Left lung (tissue), 14 donors: ENCODE measurements at places on chromosomes 5 and 9. TPM values are rescaled to one million over a fixed set of nuclear protein-coding genes. Genes with fewer than 3 reads are reported as not detected.

- H3K4me3 ChIP-seq, result peak overlapping the region; percentile 8
- peak; percentile 84 for DNase-seq
- peaks cover 14% of the 10 kb centered on the region for H3K4me1 ChIP-seq
- peaks cover 6% of the 10 kb centered on the region for H3K36me3 ChIP-seq
- peaks cover 9% of the 10 kb centered on the region for H3K27me3 ChIP-seq
- H3K27ac ChIP-seq, result no peak overlapping the region
Measured at GRCh38 chr5:5494489-5495402, 72.3 kb downstream of the ICE1 start.

DNA sequence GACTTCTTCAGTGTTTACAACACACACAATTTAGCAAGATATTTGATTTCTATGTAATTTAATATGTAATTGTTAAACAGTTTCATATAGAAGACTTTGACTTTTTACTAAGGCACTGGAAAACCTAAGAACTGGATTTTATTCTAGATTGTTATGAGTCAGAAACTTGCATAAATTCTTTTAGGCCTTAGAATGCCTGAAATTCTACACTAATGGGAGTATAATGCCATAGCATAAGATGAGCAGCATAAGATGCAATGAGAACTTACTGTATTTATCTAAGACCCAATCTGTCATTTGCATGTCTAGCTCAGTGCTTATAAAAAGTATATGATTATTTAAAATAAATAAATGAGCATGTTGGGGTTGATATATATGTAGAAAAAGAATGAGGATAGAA is 285.2 kb downstream of the CDH12 start:
- H3K4me3 ChIP-seq, result no peak overlapping the region
- H3K36me3 ChIP-seq, result no peaks in the 10 kb centered on the region
- DNase-seq, result no peak
- H3K27ac ChIP-seq, result no peak overlapping the region

DNA sequence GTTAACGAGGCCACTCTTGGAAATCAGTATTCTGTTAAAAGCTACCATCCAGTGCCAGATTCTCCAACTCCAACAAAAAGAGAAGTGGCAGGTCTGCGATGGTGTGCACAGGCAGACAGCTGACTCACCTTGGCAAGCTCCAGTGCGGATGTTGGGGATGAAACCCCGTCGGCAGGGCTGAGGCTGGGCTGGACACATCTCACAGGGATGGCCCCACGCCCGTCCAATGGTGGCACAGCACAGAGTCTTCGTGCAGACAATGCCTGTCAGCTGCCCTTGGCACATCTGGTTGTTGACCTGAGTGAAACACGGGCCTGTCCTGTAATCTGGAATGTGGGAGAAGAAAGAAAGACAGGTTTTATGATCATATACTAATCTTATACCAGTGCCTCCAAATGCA is 73.4 kb downstream of the FBN2 start:
- H3K27ac ChIP-seq, result no peak overlapping the region
- no peaks in the 10 kb centered on the region for H3K4me1 ChIP-seq
- no peaks in the 10 kb centered on the region for H3K27me3 ChIP-seq
- no peaks in the 10 kb centered on the region for H3K36me3 ChIP-seq
- no peak overlapping the region for H3K4me3 ChIP-seq

The PCDHB6 gene
- 0.73 TPM for total RNA-seq

DNA sequence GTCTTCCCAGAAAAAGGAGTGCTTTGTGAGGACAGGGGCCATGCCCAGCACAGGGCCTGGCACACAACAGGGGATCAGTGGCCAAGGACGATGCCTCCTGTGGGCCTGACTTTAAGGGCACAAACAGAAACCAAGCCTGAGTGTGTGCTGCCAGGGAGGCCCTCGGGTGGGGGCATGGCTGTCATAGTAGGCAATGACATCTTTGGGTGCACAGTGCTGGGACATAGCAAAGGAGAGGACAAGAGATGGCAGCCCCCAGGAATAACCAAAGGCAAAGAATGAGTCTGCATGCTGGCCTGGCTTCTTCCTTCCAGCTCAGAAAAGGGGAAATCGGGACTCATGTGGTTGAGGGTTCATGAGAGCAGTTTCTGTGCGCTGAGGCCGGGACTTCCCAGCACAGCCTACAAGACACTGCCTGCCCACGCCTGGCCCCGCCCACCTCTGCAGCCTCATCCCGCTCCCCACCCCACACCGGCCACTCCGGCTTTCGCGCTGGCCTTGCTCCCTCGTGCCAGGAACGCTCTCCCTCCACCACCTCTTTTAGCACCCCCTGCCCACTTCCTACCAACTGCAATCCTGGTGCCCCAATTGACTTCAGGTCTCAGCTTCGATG is 13.8 kb upstream of the LHX2 start:
- no peak overlapping the region for H3K4me3 ChIP-seq
- H3K36me3 ChIP-seq, result no peaks in the 10 kb centered on the region
- H3K27me3 ChIP-seq, result peaks cover 76% of the 10 kb centered on the region
- no peaks in the 10 kb centered on the region for H3K4me1 ChIP-seq
- DNase-seq, result no peak

The OR2V2 gene
- total RNA-seq, result not detected

DNA sequence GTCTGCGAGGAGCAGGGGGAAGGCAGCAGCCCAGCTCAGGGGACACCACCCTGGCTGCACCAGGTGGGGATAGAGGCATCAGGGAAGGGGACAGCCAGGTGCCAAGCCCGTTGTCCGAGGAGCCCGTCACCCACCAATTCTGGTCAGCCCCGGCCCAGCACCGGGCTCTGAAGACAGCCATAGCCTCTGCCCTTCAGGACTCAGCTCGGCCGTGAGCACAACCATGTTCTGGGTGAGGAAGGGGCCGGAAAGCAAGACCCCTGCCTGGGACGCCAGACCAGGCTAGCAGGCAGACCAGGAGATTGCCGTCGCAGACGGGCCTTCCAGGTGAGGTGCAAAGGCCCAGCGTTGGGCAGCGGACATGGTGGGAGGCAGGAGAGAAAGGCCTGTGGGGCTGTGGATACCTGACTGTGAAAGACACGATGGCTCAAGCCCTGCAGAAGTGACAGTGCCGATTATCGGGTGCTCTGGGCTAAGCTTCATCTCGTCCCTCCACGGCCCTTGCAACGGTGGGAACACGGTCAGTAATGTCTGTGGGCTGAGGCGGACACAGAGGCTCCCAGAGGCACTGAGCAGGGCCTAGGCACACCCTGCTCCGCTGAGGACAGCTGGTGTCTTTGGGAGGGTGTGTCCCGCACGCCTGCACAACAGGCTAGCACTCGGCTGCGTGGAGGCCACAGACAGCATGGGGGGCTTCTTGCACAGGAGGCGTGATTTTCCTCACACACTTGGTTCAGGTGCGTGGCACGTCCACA is 36.5 kb downstream of the DBH start:
- no peaks in the 10 kb centered on the region for H3K27me3 ChIP-seq
- no peaks in the 10 kb centered on the region for H3K36me3 ChIP-seq
- no peak overlapping the region for H3K27ac ChIP-seq
- peak; percentile 50 for DNase-seq

The NPR2 gene
- 17.6 TPM for total RNA-seq

The HBEGF gene
- 18.1 TPM for total RNA-seq

DNA sequence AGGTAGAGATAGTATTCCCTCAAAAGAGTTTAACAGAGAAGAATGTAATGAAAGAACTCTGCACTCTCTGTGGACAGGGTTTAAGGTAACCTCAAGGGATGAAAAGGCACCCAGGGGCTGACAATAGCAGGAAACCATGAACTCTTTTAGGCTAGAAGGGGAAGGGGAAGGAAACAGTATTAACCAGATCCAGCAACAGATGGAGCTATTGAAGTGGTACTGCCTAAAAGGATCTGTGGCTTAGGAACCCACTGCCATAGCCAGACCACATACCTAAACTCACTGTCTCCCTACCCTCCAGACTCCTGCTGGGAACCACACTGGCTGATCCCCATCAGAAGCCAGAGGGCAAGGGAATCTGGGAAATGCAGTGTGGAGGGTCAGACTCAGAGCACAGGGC is 35.5 kb downstream of the PLGRKT start:
- no peak for DNase-seq
- no peak overlapping the region for H3K27ac ChIP-seq
- no peaks in the 10 kb centered on the region for H3K27me3 ChIP-seq
- H3K36me3 ChIP-seq, result no peaks in the 10 kb centered on the region
- no peak overlapping the region for H3K4me3 ChIP-seq

The SOX30 gene
- total RNA-seq, result 0.15 TPM

The CARD6 gene
- 28.9 TPM for total RNA-seq

The NMUR2 gene
- 1.3 TPM for total RNA-seq

- no peaks in the 10 kb centered on the region for H3K36me3 ChIP-seq
- no peak for DNase-seq
- H3K27ac ChIP-seq, result no peak overlapping the region
- no peaks in the 10 kb centered on the region for H3K27me3 ChIP-seq
Measured at GRCh38 chr9:125495172-125496119, 211.6 kb downstream of the MAPKAP1 start.

DNA sequence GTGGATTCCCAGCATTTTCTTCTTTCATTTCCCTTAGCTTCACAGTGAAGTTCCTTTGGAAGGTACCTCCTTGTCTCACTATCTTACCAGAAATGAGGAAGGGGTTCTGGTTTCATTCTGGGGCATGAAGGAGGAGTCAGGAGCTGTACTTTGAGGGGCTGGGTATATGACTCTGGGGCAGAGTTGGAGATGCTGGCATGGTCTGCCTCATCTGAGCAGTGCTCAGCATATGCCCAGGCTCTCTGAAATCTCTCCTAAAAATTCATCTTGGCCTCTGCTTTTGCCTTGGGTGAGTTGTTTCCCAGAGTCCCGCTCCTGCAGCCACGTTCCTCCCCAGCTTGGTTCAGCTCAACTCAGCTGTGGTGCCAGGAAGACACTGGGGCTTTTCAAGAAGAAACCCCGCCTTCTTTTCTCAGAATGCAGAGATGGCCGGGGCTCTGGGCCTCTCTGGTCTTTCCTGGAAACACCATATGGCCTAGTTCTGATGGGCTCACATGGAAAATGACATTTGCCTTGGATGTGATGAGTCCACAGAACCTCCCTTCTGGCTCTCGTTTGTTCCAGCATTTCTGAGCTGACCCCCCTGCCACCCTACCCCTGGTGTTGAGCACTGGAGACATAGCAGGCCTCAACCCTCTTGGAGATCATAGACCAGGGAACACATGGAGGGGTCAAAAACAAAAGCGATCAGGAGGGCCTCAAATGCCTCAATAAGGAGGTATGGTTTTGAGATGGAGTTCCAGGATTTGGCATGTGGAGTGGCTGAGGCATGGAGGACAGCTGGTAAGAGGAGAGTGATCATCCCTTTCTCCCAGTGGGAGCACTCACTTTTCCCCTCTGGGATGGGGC is 12.0 kb upstream of the TGFBR1 start:
- no peak overlapping the region for H3K27ac ChIP-seq
- H3K4me3 ChIP-seq, result no peak overlapping the region
- no peak for DNase-seq
- peaks cover 2% of the 10 kb centered on the region for H3K4me1 ChIP-seq
- no peaks in the 10 kb centered on the region for H3K27me3 ChIP-seq
- H3K36me3 ChIP-seq, result no peaks in the 10 kb centered on the region

- no peaks in the 10 kb centered on the region for H3K27me3 ChIP-seq
- no peak overlapping the region for H3K27ac ChIP-seq
- H3K4me1 ChIP-seq, result no peaks in the 10 kb centered on the region
Measured at GRCh38 chr9:2681981-2682380, 35.3 kb upstream of the KCNV2 start.

The TESK1 gene
- 44.6 TPM for total RNA-seq

GRCh38 chr9:70588381-70588780 is 173.9 kb upstream of the KLF9 start:
- no peak overlapping the region for H3K4me3 ChIP-seq
- no peak for DNase-seq
- no peaks in the 10 kb centered on the region for H3K27me3 ChIP-seq
- H3K27ac ChIP-seq, result no peak overlapping the region
- H3K36me3 ChIP-seq, result no peaks in the 10 kb centered on the region

- no peaks in the 10 kb centered on the region for H3K27me3 ChIP-seq
- DNase-seq, result no peak
- H3K27ac ChIP-seq, result no peak overlapping the region
- H3K4me1 ChIP-seq, result no peaks in the 10 kb centered on the region
Measured at GRCh38 chr5:178516504-178517235, 73.5 kb downstream of the COL23A1 start.

DNA sequence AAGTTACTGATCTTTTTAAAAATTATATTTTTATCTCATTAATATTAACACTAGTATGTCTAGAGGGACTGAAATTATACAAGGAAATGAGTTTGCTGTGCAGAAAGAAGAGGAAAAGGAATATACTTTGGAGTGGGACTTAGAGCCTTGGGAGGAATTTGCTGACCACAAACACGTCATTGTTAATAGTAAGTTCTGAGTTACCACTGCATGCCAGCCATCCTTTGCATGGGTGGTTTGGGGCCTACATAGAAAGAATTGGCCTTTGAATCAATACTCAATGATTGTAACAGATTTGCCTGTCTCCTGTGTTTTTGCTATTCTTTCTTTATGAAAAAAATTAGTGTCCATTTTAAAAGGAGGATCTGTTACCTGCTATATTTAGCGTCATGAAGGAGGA is 232.6 kb upstream of the TNC start:
- no peak overlapping the region for H3K4me3 ChIP-seq
- no peaks in the 10 kb centered on the region for H3K36me3 ChIP-seq
- no peak for DNase-seq
- H3K27ac ChIP-seq, result no peak overlapping the region
- no peaks in the 10 kb centered on the region for H3K27me3 ChIP-seq
- H3K4me1 ChIP-seq, result no peaks in the 10 kb centered on the region

DNA sequence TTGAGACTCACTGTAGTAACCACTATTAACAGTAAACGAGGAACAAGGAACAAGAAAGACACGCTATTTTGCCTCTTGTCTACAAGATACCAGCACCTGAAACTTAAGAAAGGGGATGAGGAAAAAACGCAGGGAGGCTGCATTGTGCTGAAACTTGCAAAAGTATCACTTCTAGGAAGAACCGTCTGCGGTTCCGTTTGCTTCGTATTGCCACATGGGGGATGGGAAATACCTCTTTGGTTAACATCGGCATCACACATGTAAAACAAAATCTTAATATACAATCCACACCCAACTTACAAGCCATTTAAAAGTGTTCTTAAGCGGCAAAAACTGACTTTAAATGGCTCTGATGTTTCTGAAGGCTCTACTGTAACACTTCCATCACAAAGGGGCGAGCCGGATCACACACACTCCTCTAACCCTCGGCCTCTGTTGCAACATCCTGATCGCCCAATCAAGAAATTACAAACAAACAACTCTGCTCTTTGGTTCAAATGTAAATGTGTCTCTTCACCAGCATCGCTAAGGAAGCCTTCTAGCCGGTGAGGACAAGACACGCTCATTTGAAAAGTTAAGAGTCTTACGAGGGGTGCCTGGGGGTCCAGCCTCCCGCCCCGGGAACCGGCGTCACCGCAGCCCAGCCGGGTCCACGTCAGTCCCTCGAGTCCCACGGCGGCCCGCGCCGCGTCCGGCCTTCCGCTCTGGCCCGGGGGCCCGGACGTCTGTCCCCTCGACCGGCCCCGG is 621 bp downstream of the SEC16A start:
- no peaks in the 10 kb centered on the region for H3K27me3 ChIP-seq
- H3K36me3 ChIP-seq, result no peaks in the 10 kb centered on the region
- peak overlapping the region; percentile 84 for H3K4me3 ChIP-seq
- H3K4me1 ChIP-seq, result peaks cover 43% of the 10 kb centered on the region
- no peak for DNase-seq
